ENCODE measurements at places on chromosomes 3 and 15.

DNA sequence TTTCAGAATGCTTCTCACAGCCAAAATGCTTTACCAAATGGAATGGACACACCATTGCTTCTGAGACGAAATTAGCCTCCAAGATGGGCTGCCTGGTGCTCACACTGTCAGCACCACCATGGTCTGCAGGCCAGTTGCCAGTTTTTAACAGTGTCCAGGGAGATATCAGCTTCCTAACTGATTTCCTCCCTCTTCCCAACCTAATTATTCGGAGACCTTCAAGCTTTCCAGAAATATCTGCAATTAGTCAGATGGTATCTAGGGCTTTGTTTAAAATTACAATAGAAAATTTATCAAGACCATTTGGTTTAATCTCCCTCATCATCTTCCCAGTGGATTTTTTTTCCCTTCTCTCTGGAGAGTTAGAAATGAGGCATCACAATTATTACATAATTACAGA lies 287.5 kb downstream of the ZPLD1 start:
- no peak for DNase-seq

DNA sequence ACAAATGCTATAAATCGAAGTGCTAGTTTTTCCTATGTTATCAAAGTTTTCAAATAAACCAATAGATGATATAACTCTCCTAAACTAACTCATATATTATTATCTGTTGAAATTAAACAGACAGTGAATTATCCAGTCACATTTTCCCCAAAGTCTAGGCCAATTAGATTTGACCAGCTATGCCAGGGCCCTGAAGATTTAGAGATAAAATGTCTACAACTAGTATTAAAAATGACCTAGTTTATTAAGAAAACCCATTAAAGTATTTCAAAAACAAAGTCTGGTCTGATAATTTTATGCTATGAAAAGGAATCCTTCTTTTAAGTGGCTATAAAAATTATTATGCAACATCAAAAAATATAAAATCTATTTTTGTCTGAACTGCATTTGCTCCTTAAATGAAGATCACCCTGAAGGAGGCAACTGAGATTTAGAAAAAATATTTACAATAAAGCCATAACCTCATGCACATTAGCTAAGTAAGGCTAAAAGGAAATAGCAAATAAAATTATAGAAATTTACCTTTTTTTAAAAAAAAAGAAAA lies 83.4 kb upstream of the MEX3B start:
- DNase-seq, result no peak

- DNase-seq, result peak; percentile 73
These were observed 48.1 kb upstream of the EPHB3 start for GRCh38 chr3:184513276-184514170.

DNA sequence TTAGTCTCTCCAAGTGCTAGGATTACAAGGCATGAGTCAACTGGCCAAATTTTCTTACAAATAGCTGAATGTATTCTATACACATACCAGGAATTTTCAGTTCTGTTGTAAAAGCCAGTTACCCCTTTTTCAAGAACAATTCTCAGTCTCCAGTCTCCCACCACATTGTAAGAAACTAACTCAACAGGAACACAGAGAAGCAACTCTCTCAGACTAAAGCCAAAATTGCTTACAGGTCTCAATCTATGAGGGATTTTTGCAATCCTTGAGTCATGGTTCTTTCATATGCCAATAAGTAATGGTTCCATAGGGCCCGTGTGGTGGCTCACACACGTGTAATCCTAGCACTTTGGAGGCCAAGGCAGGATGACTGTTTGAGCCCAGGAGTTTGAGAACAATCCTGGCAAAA lies 8.5 kb downstream of the IP6K2 start:
- no peak for DNase-seq

DNA sequence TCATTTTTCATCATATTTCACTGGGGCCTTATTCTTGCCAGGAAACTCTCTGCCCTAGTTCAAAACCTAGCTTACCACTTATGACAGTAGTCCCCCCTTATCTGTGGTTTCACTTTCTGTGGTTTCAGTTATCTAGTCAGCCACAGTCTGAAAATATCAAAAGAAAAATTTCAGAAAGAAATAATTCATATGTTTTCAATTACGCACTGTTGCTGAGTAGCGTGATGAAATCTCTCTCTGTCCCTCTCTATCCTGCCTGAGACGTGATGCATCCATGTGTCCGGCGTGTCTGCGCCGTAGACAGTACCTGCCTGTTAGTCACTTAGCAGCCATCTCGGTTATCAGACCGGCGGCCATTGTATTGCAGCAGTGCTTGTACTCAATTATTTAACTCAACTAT lies 369.9 kb upstream of the MCTP2 start:
- no peak for DNase-seq

GRCh38 chr15:67009576-67010569 lies 55.5 kb upstream of the SMAD3 start:
- DNase-seq, result no peak

- no peak for DNase-seq
These were observed 35.9 kb downstream of the FAM3D start for GRCh38 chr3:58630710-58631092.

- DNase-seq, result no peak
These were observed at the start of gene ROBO2 for GRCh38 chr3:77039606-77040171. TSS of gene ROBO2 (plus strand) at chr3:77040099. CDS start at chr3:77040786, 687 bp downstream.

- DNase-seq, result no peak
These were observed 7.8 kb downstream of the CCDC80 start for GRCh38 chr3:112633191-112633590.

GRCh38 chr3:124553178-124553577 lies 177.1 kb upstream of the UMPS start:
- DNase-seq, result no peak

GRCh38 chr3:133230195-133230594 lies 169.7 kb upstream of the BFSP2 start:
- no peak for DNase-seq

DNA sequence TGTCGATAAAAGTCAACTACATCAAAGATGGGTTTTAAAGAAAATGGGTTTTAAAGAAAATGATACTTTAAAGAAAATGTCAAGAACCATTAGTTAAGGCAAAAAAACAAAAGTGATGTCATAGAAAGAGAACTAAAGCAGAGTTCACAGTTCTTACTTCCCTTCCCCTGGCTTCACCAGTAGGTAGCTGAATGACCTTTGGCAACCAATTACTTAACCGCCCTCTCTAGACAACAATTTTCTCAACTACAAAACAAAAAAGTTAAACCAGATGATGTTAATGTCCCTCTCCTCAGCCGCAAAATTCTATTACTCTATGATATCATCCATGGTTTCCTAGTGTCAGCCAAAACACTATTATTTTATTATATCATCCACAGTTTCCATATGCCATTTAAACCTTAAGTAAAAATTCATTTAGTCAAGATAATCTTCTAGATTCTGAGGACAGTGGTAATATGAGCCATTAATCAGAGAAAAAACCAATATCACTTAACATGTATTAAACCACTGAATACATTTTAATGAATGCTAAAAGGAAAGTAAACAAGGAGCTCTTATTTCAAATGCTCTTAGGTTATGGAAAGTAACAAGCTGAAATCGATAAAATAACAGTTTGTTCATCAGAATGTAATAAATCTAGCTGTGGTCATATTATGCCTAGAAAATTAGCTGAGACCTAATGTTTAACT lies 13.1 kb downstream of the RYK start:
- no peak for DNase-seq

DNA sequence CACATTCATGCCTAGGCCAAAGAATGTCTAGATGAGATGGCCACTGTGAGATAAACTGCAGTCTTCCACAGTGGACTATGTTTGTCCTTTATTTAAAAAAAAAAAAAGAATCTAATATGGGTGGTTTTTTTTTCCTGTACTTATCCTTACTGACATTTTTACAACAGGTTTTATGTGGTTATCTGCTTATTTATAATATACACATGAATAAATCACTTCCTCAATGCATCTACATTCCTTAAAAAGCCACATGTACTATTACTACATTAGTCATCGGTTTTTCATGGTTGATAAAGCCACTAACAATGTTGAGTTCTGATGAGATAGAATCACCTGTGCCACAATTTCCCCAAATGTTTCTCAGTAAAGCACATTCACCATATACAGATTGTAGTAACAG lies 341.3 kb upstream of the THBS1 start:
- DNase-seq, result no peak

- no peak for DNase-seq
These were observed 199.3 kb downstream of the ADAMTSL3 start for GRCh38 chr15:83853232-83853631.

GRCh38 chr15:62832231-62832630 lies 210.3 kb upstream of the TPM1 start:
- no peak for DNase-seq

GRCh38 chr3:62732183-62732904 lies 142.9 kb downstream of the CADPS start:
- no peak for DNase-seq

GRCh38 chr15:65033659-65034269 lies 4.3 kb upstream of the MTFMT start:
- no peak for DNase-seq

- no peak for DNase-seq
These were observed 793.0 kb downstream of the MCTP2 start for GRCh38 chr15:95024351-95024750.
